ENCODE measurements at places on chromosomes 7 and 10.

GRCh38 chr10:6583447-6583846 lies 3.4 kb upstream of the PRKCQ start:
- no peak for DNase-seq

DNA sequence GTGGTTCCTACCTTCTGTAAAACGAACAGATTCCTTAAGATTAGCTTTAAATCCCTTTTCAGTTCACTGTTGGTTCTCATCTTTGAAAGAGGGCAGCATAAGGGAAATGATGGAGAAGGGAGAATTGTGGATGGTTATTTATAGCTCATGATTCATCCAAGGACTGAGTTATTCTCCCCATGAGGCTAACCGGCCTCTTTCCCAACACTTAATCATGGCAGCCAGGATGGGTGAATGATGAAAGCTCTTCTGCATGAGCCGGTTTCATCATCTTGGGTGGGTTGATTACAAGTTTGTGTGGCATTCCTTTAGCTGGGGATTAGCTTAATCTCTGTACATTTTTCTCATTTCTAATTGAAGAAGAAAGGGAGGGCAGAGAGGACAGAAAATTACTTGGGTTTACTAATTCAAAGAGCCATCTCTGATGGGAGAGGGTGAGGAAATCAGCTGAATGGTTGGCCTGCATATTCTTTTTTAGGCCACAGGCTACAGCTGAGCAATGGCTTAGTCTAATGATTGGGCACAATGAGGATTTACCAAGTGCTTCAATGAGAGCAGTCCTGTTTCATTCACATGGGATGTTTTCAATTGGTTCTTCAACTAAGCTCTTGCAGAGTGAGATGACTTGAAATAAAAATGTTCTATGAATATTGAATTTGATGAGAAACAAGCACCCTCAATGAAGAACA lies 250.0 kb downstream of the BMPER start:
- peak; percentile 97 for DNase-seq

DNA sequence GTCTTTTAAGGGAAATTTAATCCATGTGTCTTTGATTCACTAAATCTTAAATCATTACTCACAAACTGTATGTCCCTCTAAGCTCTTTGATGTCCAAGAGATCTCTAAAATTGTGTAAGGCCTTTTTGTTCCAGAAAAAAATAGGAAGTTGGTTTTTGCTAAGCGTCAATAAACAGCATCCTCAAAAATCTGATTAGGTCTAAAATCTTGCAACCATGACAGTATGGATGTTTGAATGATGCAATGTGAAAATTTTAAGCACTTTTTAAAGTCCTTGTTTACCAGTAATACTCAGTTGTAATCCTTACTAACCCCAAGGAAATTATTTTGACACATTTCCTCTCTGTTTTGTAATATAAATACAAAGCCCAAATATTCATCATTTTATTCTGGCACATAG lies 6.8 kb downstream of the MET start:
- DNase-seq: no peak

GRCh38 chr7:100546129-100546925 lies 7.3 kb downstream of the AGFG2 start:
- peak; percentile 8 for DNase-seq

DNA sequence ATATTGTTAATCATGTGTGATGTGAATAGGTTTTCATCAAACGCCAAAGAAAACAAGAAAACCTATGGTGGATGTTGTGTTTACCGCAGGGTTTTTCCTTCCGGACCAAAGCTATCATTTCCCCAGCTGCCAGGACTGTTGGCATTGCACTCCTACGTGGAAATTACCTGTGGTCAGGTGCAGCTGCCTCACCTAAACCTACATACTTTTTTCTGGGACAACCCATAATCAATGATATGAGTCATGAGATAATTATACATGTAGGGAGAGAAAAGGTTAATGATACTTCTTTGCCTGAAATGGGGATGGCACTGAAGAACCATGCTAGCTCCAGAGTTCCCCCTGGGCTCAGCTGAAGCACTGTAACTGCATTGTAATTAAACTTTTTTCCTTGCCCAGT lies 223.6 kb upstream of the SEMA3E start:
- DNase-seq: no peak

GRCh38 chr7:154836021-154836448 lies 166.9 kb downstream of the PAXIP1 start:
- no peak for DNase-seq

- no peak for DNase-seq
Observed at GRCh38 chr7:38438970-38439369, 165.5 kb upstream of the TARP start.

- no peak for DNase-seq
Observed at GRCh38 chr10:125154529-125154928, 5.8 kb downstream of the CTBP2 start.

- no peak for DNase-seq
Observed at GRCh38 chr7:15753887-15754579, 67.5 kb upstream of the MEOX2 start.
